Activated CD8-positive, alpha-beta memory T cell treated with anti-CD3 and anti-CD28 coated beads for 4 hours (primary cell): ENCODE measurements at places on chromosomes 4 and X.

DNA sequence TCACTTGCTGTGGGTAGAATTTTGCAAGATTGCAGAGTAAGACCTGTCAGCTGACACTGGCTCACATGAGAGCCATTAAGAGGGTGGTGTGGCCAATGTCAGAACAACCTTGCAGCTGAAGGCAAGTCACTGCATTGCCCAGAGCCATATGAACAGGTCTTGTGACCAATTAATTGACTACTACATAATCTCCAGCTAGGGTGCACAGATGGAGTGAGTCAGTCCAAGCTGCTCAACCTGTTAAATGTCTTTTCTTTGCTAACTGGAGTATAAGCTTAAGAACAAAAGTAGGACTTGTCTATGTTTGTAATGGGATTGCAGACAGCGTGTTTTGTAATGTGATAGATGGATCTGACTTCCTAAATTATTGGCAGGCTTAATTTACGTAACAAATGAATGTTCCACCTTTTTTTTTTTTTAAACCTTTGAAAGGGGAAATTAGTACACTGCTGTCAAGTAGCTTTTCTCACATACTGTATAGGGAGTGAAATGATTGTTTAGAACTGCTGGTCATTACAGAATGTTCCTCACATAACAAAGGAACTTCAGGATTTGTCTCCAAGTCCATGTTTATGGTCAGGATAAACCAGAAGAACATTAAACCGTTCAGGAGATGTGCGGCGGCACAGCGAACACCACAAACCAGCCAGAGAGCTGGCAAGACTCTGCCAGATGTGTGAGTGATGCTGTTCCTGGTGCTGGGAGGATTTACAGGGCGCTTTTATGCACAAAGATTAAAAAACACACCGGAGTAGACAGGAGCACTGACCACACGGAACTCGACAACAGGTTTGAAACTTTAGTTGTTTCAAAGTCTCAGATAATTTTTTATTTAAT is 37.0 kb downstream of the FNIP2 start:
- DNase-seq = no peak

DNA sequence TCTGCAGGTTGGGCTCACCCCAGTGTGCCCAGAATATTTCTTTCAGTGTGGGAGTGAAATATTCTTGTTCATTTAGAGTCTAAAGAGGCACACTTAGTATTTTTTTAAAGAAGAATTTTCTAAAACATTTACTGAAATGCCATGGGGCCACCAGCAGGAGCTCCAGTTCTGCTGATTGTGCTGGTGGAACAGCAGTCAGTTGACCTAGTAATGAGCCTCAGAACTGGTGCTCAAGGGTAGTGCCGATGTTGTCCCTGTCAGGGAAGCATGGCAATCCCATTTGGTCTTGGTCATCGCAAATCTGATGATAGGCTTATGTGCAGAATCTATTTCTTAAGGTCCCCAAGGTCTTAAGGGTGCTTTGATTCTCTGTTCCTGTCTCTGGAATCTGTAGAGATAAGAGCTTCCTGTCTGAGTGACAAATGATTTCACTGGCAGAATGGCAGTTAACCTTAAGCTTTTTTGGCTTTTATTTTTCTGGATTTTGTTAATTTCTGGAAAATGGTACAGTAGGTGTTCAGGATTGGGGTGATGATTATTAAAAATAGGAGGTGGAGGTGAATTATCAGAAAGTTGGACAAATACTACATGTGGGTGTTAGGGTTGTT is 31.3 kb downstream of the JADE1 start:
- no peak for DNase-seq

DNA sequence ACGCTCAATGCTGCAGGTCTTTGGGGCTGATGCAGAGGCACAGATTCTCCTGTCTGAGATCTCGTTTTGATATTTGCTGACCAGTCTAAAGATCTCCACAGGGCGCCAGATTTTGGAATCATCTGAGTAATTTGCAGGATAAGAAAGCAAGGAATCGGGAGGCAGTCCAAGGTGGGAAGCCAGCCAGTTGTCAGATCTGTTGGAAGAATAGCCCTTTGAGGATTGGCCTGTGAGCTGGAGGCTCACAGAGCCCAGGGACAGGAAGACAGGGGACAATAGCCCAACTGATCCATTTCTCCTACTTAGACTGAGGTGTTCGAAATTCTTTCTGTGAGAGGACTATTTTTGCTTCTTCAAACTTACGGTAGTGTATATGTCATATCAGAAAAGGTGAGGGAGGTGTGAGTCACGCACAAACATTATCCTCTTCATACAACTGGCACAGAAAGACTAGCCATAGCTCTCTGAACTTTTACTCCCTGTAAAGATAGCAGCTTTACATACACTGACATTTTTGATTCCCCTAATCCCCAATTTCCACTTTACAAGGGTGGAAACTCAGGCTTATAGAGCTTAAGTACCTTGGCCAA is 8.8 kb downstream of the DIPK2B start:
- no peak for DNase-seq

GRCh38 chrX:3743801-3744439 is 30.5 kb upstream of the PRKX start:
- DNase-seq = peak; percentile 13

- DNase-seq = no peak
Measured at GRCh38 chr4:90855111-90855510, 727.9 kb downstream of the CCSER1 start.

GRCh38 chrX:41110801-41111625 is 25.8 kb downstream of the USP9X start:
- DNase-seq = no peak

GRCh38 chr4:25015012-25015411 is 15.7 kb downstream of the LGI2 start:
- no peak for DNase-seq

GRCh38 chr4:81523672-81524327 is 52.1 kb upstream of the RASGEF1B start:
- DNase-seq = no peak

DNA sequence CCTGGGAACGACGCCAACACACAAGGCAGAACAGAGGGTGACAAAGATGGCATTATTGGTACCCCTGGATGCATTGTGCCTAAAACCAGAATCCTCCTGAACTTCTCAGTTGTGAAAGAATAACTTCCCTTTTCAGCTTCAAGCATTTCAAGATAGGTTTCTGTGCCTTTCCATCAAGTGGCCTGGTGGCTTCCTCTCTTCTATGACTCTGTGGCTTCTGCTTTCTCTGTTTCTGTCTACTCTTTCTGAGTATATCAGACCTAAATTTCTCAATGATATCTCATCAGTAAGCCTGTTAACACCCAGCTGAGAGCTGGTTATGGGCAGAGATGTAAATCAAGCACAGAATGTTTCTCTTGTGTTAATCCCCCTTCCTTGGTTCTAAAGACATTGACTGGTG is 21.4 kb upstream of the FAM9B start:
- DNase-seq = no peak

DNA sequence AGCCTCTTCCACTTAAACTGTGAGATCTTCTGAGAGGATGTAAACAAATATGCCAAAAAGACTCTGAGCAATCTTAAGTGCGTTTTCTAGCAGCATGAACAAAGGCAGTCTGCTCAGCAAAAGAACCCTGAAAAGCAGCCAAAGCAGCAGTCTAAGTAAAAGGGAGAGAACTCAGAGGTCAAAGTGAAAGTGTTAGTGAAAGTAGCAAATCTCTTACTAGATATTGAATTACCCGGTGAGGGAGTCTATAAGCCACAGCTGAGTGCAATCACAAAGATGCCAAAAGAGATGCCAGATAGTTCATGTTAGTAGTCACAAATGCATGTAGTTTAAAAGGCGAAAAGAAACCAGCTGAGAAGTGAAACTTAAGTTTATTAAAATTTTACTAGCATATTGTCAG is 7.9 kb upstream of the GNRHR start:
- no peak for DNase-seq

DNA sequence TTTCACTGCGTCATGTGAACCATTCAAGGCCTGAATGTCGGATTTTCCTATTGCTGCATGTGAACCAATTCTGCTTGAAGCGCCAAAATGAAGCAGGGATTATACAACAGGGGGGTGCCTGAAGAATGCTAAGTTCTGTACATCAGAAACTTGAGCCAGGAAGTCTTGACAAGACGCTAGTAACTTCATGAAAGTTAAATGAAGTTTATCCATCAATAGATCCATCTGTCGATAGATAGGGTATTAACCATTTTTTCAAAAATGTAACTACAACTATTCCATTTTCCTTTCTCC is 590 bp upstream of the NAF1 start:
- no peak for DNase-seq

DNA sequence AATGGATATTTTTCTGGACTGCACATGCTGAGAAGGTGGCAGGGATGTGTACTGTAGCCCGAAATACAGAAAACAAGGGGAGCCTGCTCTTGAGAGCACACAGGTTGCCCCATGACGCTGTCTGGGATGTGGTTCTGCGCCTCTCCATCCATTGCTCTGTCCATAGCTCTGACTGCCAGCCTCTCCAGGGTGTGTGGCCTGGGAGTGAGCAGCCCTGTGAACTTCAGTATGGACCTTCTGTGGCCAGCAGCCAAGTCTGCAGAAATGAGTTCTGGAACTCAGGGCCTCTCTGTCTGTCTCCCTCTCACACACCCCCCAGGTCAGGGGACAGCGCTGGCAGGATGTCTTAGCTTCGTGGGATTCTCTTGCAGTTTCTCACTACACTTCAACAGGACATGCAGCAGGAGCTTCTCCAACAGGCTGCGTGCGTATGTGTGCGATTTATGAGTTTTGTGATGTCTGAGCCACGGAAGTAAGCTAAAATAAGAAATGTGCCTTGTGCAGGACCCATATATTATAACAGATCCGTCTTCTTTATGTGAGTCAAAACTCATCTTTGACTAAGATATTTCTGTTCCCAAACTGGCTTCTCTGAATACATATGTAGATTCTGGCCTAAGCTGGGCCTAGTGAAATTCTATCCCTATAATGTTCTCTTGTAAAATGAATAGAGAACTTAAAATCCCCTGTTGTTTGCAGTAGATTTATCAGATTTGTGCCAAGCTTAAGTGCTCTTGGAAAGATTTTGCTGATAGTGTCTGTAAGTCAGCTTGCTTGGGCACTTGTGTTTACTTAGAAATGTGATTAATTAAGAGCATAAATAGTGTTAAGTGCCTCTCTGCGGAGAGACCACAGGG is 40.0 kb downstream of the PROM1 start:
- no peak for DNase-seq

DNA sequence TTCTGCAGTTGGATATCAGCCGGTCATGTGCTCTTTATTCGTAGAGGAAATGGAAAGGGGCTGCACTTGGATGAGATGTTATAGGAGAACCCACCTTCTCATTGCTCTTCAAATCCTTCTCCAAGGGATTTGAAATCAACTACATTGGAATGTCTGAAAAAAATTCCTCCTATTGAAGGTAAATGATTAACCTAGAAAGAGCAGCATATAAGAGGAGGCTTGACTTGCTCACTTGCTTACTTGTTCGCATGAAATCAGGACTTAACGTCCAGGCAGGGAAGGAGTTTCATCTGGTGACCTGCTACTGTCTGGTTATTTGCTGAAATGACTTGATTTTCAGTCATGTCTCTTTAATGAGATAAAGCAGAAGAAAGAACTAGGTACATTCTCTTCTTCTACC is 338.4 kb upstream of the NOCT start:
- no peak for DNase-seq
